ENCODE measurements at places on chromosomes 6 and 20. TPM values are rescaled to one million over a fixed set of nuclear protein-coding genes. Genes with fewer than 3 reads are reported as not detected.

DNA sequence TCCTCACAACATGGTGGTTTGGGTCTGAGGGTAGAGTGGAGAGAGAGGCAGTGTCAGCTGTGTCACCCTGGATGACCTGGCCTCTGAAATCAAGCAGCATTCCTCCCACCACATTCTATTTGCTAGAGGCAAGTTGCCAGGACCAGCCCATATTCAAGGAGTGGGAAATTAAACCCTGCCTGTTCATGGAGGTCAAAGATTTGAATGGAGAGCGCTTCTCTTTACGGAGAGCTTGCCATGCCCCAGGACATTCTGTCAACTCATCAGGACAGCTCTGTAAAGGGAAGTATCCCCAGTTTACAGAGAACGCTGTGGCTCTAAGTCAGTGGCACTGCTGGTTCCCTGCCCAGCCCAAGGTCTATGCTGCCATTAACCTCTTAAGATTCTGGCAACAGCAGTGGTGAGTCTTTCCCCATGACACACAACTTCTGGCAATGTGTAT lies 90.0 kb upstream of the INSM1 start:
- no peak for DNase-seq

DNA sequence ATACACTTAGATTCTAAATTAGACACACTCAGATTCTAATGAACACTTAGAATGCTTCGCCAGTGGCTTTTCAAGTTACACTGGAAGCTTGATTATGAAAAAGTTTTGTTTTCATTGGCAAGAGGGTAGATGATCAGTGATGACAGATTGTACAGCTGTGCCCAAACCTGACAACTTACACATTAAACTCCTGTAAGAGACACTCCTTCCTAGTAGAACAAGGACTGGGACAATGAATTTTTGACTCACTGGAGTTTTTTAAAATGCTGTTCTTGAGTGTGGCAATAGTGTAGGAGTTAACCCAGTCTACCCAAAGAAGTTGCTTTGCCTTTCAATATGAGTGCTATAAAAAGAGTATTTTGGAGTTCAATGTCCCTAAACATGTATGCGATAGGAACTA lies 140.8 kb downstream of the SLC16A10 start:
- DNase-seq = peak; percentile 59

Gene EFCAB8
- total RNA-seq = not detected

DNA sequence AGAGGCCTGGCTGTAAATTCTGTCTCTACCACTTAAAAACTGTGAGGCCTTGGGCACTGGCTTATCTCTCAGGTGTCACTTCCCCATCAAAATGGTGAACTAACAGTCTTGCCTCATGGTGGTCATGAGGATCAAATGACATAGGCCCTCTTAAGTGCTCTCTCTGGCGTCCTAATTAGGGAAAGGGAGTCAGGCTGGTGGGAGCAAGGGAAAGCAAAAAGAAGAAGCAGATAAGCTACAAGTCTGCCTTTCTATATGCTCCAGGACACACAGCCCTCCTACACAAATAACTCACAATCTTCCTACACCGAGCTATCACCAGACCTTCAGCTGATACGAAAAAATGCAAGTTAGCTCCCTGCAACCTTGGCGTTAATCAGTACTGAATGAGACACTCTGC lies 19.5 kb upstream of the SLC22A16 start:
- DNase-seq = no peak

Gene OR2J1
- not detected for total RNA-seq

- no peak for DNase-seq
Observed at GRCh38 chr6:165573671-165574070, 89.4 kb downstream of the PDE10A start.

GRCh38 chr6:45927421-45928320 lies 88.0 kb downstream of the CLIC5 start:
- no peak for DNase-seq

Gene C2
- total RNA-seq = not detected

GRCh38 chr20:23456873-23457272 lies 4.2 kb upstream of the CST11 start:
- no peak for DNase-seq

Gene RHAG
- total RNA-seq = not detected

DNA sequence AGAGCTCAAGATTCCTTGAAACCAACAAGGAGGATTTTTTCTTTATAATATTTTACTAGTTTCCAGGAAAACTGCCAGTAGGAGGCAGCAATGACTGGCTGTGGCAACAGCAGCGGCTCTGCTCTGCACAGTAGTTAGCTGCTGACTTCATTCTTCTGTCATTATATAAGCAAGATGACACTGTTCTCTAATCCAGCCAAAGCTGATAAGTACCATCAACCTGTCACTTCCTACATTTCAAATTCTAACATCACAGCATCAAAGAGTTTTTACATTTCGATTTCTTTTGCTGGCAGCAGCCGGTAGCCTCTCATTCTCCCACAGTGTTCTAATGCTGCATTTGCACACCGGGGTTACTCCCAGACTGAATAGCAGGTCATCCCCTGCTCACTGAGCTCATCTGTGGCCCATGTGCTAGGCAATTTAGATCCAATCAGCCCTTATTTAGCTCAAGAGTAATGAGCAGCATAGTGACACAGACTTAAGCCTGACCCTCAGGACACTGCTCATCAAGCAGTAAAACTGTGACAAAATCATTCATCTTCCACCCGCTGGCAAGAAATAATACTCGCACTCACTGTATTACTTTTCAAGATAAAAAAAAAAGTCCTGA lies 67.8 kb downstream of the MMS22L start:
- peak; percentile 6 for DNase-seq

DNA sequence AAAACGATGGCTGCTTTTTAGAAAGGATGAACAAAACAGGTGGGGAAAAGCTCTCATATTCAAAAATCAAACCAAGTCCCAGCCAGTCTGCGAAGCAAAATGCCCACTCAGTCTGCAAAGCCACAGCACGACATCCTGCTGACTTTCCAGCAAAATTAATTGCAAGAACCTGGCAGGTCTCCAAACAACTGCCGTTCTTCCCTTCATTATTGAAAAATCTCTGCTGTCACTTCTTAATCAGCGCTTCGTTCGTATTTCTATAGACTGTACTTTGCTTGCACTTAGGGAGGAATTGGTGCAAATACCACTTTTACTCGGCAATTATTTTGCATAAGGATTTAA lies 222.4 kb downstream of the CBLN4 start:
- no peak for DNase-seq

Gene CLIC5
- not detected for total RNA-seq

Gene HCRTR2
- total RNA-seq = not detected

- DNase-seq = peak; percentile 71
Observed at GRCh38 chr6:158174514-158174913, 6.4 kb downstream of the GTF2H5 start.

GRCh38 chr6:27517928-27518787 lies 45.3 kb upstream of the ZNF184 start:
- DNase-seq = no peak

DNA sequence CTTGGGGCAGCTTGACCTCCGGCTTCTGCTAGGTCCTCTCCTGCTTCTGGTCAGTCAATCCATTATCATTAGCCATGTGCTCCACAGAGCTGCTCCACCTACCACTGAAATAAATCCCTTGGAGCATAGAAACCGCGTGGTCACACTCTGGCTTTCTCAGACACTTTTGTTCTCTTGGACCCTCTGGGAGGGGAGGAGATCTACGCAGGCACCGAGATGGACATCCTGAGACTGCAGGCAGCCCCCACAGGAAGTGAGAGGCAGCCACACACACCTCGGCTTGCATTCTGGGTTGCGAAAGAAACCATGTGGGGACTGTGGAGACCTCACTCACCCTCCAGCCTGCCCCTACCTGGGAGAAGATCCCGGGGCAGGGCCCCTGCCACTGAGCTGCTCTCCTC lies 79.5 kb downstream of the FYN start:
- DNase-seq = no peak

DNA sequence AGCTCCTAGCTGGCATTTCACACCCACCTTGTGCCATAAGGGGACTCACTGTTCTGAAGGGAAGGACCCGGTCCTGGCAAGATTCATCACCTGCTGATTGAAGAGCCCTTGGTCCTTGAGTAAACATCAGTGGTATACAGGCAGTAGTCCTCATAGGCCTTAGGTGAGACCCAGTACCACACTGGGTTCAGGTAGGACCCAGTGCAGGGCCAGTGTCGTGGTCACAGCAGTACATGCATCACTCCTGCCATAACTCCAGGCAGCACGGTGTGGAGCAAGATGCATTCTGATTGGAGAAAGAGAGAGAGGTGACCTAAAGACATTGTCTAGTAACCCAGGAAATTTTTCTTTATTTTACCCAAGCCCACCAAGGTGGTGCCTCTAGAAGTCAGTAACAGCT lies 49.1 kb upstream of the THBS2 start:
- DNase-seq = no peak

DNA sequence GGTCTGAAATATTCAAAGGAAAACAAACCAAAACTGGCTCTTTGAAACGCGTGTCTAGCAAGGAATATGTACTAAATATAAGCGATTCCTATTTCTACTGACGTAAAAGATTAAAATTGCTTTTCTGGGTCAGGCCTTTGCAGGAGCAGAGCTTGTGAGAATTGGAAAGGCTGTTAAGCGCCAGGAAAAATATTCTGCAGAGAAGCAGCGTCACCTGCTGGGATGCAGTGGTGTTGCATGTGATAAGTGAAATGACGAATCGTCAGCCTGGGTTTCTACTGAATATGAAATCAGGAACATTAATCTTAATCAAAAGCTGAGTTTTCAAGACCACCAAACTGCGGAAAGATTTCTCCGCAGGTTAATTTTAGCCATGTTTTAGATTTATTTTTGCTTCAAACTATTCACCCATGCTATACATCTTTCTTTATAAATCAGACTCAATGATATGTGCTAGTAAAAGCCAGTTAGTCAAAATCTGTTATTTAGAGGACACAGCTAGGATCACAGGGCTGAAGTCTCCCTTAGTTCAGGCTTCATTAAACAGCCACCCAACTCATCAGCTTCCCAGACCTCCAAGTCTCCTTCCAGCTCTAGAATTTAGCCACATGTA lies 67.4 kb downstream of the ALDH8A1 start:
- DNase-seq = peak; percentile 60

DNA sequence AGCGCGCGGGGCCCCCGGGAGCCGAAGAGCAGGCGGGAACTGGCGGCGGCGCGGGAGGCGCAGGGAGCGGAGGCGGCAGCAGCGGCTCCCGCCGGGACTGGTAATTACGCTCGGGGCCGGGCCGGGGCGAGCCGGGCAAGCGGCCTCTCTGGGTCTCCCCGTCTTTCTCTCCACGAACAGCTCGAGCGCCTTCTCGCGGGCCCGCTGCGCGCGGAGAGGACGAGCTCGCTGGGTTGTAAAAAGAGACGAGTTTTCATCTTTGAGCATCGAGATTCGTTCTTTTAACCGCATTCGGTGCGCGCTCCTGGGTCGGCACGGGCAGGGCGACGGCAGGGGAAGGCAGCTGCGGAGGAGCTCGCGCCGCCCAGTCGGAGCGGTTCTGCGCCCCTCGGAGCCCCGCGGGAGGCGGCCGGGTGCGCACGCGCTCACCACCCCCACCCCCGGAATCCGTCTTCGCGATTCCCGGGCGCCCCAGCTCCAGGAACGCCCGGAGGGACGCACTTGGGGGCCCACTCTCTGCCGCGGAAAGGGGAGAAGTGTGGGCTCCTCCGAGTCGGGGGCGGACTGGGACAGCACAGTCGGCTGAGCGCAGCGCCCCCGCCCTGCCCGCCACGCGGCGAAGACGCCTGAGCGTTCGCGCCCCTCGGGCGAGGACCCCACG lies 38.0 kb downstream of the YTHDF1 start:
- DNase-seq = peak; percentile 6

- no peak for DNase-seq
Observed at GRCh38 chr20:47950124-47950912, 165.0 kb upstream of the SULF2 start.

Gene ID1
- 27.9 TPM for total RNA-seq

Gene RIMS4
- total RNA-seq = not detected

Gene PARD6B
- 5.2 TPM for total RNA-seq

DNA sequence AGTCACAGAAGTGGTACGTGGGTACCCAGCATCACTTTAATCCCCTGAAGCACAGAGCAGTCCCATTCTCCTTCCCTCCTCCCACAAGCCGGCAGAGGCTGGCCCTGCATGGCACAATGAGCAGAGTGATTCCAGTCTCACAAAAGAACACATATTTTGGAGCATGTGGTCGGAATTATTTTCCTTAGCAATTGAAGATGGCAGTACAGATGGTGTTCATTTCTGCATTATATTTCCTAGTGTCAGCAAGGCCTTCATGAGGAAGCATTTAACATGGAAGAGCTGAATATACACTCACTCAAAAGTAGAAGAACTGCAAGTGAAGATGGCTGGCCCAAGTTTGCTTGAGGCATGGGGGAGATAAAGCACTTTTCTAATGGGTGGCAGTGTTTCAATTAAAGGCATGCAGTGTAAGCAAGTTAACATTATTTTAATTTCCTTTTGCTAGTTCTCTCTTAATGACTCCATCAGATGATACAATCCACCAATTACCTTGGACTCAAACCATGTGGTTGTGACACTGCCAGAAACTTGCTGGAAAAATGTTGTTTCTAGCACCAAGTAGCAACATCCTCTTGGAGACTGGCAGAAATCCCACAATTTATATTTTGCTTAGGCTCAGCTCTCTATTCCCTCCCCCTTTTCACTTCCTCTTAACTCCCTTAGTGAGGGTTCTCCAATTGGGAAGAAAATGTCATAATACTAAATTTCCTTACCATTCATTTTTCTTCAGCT lies 74.4 kb downstream of the ARHGAP18 start:
- DNase-seq = no peak
